Hair follicle dermal papilla cell (primary cell): ENCODE measurements at places on chromosomes 1 and 21. TPM values are rescaled to one million over a fixed set of nuclear protein-coding genes. Genes with fewer than 3 reads are reported as not detected.

Gene ZNF692
- total RNA-seq, result 10.1 and 12.0 TPM in 2 replicates

Gene MCOLN3
- 0.24 and 0.97 TPM in 2 replicates for total RNA-seq

Gene DYNLT5
- 0.61 and 2.8 TPM in 2 replicates for total RNA-seq

Gene TGFB2
- 17.0 and 19.5 TPM in 2 replicates for total RNA-seq

Gene S100A14
- 0.36 and 0.65 TPM in 2 replicates for total RNA-seq

Gene GNG12
- 161 and 166 TPM in 2 replicates for total RNA-seq

Gene KCNJ15
- total RNA-seq, result 1.3 and 1.9 TPM in 2 replicates

Gene GCSAML
- not detected in 2 replicates for total RNA-seq

Gene CLEC20A
- not detected in 2 replicates for total RNA-seq

Gene CTSE
- not detected in 2 replicates for total RNA-seq

Gene EDARADD
- 0.49 and 0.65 TPM in 2 replicates for total RNA-seq

Gene KCNE2
- total RNA-seq, result 0.16 TPM in 1 of 2 replicates, not detected in the other

Gene AMY1C
- not detected in 2 replicates for total RNA-seq

Gene ARTN
- total RNA-seq, result 1.9 and 2.1 TPM in 2 replicates

Gene ANKRD35
- 0.65 and 1.2 TPM in 2 replicates for total RNA-seq

Gene TTC34
- 0.12 and 0.16 TPM in 2 replicates for total RNA-seq

Gene RGL1
- total RNA-seq, result 21.5 and 21.7 TPM in 2 replicates

Gene ZNF669
- total RNA-seq, result 5.6 and 10.5 TPM in 2 replicates

Gene CRABP2
- 144 and 158 TPM in 2 replicates for total RNA-seq

Gene NBPF10
- total RNA-seq, result 1.9 and 2.4 TPM in 2 replicates

Gene PAPPA2
- 0.12 and 0.65 TPM in 2 replicates for total RNA-seq

Gene SPRR2E
- not detected in 2 replicates for total RNA-seq

Gene CDA
- 0.32 and 1.5 TPM in 2 replicates for total RNA-seq

Gene RAP1GAP
- 0.16 and 0.24 TPM in 2 replicates for total RNA-seq

Gene FAM177B
- not detected in 2 replicates for total RNA-seq
